ENCODE measurements at places on chromosomes 11 and 22.

- DNase-seq, result no peak
These were observed 8.7 kb downstream of the KDM4F start for GRCh38 chr11:95057959-95058358.

GRCh38 chr11:69425895-69426544, 55.4 kb upstream of the LINC01488 start:
- no peak for DNase-seq

- no peak for DNase-seq
These were observed 25.6 kb downstream of the FLI1 start for GRCh38 chr11:128719556-128719824.

DNA sequence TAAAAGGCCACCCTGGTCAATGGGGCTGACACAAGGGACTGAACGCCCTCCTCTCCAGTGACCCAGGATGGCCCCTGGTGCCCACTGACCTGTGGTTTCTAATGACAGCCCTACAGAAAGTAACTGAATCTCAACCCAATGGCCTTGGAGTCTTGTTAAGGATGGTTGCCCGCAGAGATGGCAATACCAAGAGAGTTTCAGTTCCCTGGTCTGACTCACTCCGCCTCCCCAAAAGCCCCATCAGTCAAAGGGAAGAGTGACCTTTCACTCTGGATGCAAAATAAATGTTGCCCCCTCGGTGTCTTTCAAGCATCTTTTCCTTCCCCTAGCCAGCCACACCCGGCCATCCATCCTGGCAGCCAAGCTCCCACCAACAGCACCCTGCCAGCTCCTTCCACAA, 57.7 kb upstream of the ISX start:
- no peak for DNase-seq

- DNase-seq, result peak; percentile 65
These were observed 6.7 kb downstream of the KCNE3 start for GRCh38 chr11:74460481-74461154.

- no peak for DNase-seq
These were observed 271.1 kb downstream of the BUD13 start for GRCh38 chr11:116501728-116502127.

DNA sequence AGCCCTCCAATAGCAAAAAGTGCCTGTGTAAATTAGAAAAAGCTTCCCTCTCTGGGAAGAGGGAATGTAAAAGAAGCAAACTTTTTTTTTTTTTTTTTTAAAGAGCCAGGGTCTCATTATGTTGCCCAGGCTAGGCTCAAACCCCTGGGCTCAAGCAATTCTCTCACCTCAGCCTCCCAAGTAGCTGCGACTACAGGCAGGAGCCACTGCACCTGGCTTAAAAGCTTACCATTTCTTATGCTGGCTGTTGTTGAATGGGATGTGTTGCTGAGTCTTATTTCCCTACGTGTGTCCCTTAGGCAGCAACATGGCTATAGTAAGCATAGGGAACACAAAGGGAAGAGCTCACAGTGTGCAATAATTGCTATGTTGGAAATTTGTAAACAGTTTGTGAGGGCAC, 225.5 kb upstream of the CCDC90B start:
- no peak for DNase-seq

DNA sequence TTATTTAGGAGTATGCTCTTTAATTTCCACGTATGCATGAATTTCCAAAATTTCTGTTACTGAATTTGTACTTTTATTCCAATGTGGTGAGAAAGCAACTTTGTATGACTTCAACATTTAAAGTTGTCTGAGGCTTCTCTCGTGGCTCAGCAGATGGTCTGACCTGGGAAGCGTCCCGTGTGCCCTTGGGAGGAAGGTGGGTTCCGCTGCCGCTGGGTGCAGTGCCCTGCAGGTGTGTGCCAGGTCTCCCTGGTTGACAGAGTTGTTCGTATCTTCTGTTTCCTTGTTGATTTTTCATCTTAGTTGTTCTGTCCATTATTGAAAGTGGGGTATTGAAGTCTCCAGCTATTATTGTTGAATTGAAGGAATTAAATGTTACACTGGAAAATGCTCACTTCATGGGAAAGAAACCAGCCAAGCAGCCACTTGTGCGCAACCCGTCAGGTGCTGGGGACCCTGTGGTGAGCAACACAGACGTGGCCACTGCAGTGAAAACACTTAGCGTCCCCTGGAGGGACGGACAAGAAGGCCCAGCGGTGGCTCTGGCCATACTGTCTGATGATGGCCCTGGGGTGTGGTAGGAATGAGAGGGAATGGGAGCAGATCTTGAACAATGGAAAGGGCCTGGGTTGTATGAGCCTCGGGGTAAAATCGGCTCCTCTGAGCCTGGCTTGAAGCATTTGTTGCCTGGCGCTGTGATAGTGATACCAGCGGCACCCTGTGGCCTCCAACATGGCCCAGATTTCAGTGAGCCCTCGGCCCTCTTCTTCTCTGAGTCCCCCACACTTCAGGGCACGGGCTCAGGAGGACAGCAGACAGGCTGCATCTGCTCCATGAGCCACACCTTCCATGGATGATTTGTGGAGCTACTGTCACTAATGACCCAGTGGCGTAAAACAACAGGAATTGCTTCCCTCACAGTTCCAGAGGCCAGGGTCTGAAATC, 31.5 kb upstream of the KRTAP5-7 start:
- no peak for DNase-seq

DNA sequence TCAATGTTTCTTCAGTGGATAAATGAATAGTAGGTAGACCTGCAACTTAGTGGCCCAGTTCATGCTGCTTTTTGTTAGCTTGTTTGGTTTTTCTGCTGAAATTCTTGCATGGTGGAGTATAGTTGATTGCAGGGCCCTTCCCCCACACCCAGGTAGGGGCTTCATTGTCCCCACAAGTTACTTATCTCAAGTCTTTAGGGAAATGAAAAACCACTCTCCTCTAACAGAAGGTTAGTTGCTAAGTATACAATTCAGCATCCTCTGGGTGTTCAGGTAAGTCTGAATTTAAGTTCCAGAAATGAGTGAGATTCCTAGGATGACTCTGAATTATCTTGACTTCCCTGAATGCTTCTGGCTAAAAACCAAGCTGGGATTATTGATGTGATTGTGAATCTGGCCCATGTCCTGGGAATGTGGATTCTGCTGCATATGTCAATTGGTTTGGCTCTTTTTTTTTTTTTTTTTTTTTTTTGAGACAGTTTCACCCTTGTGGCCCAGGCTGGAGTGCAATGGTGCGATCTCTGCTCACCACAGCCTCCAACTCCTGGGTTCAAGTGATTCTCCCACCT, 40.3 kb downstream of the BCL2L13 start:
- DNase-seq, result no peak

DNA sequence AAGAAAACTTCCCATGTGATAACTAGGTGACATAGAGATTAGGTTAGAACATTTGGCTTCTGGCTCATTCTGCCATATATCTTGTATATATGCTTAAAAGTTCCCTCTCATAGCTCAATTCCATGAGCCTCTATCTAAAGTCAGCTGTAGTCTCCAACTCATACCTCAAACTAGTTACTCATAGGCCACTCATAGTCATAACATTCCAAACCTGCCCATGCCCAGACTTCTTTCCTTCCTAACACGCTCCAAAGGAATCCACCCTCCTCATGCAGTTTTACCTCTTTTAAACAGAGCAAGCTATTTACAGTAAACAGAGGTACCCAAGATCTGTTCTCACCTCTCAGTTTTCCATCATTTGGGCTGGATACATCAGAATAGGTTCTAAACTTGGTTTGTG, 39.4 kb downstream of the GLYATL2 start:
- no peak for DNase-seq

DNA sequence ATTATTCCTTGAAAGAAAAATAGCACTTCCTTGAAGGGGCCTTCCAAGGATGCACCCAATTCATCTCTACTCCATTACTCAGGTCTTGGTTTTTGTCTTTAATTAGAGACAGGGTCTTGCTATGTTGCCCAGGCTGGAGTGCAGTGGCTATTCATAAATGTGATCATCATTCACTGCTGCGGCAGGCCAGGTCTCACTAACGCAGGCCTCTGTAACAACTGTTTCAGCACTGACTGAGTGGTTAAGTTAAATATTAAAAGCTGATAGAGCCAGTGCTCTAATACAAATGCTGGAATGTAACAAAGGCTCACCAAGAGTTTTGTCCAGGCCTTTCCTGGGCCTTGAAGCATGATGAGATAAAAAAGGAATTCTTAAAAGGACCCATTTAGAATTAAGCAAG, 61.4 kb upstream of the GNAZ start:
- no peak for DNase-seq

- DNase-seq, result no peak
These were observed 82.2 kb downstream of the BUD13 start for GRCh38 chr11:116690611-116691010.

- no peak for DNase-seq
These were observed 40.3 kb downstream of the TPBGL start for GRCh38 chr11:75280770-75281468.

- DNase-seq, result no peak
These were observed 3.8 kb downstream of the MUC5AC start for GRCh38 chr11:1161410-1162137.

DNA sequence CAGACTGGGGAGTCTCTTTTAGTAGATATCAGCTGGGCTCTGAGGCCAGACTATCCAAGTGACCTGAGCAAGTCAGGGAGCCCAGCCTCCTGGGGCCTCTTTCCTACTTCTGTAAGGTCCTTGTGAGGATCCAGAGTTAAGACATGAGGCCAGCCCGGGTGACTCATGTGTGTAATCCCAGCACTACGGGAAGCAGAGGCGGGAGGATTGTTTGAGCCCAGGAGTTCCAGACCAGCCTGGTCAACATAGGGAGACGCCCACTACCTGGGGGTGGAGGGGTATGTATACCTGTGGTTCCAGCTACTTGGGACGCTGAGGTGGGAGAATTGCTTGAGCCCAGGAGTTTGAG, 36.9 kb upstream of the POLA2 start:
- peak; percentile 68 for DNase-seq

DNA sequence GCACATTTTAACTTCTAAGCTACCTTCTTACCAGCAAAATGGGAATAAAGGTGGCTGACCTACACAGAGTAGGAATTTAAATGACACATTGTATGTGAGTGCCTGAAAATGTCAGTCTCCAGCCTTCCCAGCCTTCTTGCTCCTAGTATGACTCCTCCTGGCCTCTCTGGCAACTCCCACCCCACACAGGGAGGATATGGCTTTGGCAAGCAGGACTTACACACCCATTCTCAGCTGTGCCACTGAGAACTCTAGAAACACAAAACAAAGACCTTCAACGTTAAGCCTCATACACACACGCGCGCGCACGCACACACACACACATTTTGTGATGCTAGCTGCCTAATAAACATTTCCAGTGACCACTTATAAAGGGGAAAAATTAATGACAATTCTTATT, 65.8 kb downstream of the PACSIN2 start:
- no peak for DNase-seq

DNA sequence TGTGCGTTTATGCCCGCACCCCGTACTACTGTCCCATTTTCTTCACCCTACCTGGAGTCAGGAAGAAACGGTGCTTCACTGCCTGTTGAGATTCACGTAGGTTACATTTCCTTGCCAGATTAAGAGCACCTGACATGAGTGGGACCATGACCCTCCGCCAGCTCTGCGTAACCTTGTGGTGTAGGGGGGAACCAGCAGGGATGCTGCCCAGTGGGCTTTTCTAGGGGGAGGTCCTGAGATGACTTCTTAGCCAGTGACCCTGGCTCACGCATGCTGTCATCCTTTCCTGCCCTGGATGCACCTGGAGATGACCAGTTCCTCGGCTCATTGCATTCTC, 967 bp upstream of the ARVCF start:
- DNase-seq, result no peak

GRCh38 chr11:11841116-11841722, 553 bp upstream of the USP47 start:
- DNase-seq, result no peak

DNA sequence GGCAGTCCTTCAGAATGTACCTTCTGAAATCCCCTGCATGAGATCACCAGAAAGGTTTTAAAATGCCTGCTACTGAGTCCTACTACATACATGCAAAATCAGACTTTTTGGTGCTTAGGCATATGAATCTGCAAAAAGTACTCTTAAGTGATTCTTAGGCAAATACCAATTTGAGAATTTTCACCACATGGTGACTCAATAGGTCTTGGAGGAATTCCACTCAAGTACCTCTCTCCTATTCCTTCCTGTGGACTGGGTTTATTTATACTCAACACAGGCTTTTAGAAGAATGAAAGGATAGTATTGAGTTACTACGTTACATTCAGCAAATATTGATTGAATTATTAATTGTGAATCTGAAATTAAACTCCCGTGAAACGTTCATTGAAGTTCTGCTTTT, 223.9 kb downstream of the CNTN5 start:
- DNase-seq, result no peak

DNA sequence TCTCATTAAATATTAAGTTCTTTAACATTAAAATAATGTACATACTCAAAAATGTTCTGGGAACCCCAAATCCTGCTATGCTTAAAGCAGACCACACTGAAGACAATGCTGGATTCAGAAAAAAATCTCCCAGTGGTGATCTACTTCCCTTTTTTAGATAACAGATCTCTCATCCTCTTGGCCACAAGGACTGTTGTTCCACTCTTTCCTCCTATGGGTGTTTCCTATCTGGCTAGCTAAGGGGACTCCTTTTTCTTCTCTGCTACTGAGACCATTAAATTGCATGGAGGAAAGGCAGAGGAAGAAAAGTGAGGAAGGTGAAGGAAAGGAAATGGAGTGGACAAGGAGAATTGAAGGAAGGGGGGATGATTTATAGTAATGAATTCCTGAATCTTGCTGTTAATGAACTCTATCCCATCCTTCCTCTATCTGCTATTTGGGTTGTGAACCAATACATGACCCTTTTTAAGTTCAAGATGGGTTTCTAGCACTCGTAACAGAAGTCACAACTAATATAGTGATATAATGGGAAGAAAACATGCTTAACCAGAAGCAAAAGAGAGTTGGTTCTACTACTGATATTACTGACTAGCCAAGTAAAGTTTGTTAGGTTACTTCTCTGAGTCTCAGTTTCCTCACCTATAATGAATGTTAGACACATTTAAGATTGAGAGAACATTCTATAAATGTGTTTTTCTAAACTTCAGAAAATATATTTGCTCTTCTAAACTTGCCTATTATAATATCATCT, 53.2 kb downstream of the PIK3C2A start:
- no peak for DNase-seq

- DNase-seq, result no peak
These were observed 27.2 kb upstream of the PDGFD start for GRCh38 chr11:104191124-104191523.

- no peak for DNase-seq
These were observed 13.8 kb downstream of the TSPAN32 start for GRCh38 chr11:2315395-2316168.

DNA sequence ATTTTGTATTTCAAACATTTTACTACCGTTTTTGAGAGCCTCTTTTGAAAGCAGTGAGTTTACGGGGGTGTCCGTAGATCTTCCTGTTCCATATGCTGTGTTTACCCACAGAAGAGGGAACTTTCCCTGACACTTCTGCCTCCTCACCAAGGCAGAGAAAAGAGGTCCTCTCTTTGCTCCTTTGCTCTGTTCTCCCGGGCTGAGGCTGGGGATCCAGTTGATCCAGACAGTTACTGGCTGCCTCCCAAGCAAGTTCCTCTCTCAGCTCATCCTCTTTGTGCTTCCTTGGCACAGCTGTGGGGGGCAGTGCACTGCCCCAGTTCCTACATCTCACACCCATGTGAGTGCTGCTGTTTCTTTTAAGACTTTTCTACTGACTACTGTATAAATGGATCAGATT, 813.7 kb downstream of the NTM start:
- no peak for DNase-seq

All from K562 (cell line).